ENCODE measurements at places on chromosomes 16 and 17.

DNA sequence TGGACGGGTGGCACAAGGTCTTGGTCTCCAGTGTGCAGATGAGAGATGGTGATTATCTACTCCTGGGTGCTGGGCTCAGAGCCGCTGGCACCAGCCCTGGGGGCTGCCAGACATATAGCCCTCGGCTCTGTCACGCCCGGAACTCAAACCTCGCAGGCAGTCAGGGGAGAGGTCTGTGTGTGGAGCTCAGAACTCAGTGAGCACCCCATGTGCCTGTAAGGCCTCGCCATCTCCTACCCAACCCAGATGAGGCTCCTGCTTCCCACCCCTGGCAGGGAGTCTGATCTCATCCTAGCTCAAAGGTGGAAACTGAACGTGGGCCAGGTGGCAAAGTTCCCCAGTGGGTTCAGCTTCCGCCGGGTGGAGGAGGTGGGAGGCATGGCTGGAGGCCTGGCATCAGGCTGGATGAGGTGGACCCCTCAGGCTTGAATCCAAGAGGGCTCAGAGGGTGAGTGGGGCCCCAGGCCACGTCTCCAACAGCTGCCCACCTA is 22.6 kb upstream of the NPTX1 start:
- DNase-seq: no peak

GRCh38 chr16:65876624-65877023 is 489.9 kb upstream of the CDH5 start:
- no peak for DNase-seq

DNA sequence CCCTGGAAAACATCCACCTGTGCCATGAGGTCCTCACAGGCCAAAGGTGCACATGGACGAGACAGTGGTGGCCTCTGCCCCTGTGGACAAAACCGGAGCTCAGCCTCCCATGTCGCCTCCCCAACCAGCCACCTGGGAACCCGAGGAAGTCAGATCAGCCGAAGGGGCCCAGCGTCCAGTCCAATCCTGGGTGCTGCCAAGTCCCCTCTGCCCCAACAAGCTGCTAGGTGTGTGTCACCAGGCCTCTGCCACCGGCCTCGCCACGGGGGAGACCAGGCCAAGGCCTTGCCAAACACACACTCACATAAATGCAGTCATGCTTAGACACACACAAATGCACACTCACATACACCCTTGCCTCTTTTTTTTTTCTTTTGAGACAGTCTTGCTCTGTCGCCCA is 167.8 kb downstream of the RBFOX3 start:
- DNase-seq: no peak

DNA sequence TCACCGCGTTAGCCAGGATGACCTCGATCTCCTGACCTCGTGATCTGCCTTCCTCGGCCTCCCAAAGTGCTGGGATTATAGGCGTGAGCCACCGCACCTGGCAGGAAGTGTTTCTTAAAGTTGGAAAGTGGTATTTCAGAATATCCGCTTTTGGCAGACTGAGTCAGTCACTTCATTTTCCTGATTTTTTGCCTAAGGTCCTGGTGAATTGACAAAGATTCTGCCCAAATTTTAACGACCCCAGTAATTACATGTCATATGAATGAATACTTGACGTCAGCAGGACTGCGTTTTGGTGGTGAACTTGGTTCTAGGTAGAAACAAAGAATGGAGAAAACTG is 4.5 kb upstream of the BRCA1 start:
- no peak for DNase-seq

DNA sequence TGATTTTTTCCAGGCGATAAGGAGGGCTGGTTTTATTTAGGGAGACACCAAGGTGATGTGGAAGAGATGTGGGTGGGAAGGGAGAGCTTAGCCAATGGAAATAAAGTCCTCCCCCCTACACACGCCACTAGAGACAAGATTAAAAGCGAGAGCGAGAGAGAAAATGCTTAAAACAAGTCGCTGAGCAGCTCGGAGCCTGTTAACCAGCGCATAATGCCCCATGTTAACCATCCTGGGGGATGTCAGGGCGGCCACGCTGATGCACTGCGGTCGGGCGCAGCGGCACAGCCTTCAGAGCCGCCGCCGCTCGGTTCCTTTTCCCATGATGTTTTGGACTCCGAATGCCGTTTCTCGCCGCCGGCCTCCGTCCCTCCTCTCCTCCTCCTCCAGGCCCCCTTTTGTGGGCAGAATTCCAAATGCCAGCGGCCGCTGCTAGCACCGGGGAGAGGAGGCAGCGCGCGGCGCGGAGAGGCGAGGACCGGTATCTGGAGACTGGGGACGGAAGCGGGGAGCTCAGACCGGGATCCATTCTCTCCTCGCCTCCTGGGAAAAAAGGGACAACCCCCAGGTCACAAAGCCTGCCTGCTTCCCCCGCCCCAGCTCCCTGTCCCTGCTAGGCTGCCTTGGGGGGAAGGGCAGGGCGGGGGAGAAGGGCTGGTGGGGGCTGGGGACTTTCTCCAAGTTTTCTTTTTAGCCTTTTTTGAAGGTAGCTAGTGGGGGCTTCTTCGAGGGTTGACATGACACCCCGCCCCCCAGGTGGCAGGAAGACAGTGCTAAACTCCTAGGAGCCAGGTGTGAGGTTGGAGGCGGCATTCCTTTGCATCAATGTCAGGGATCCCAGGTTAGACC is 98.1 kb upstream of the CCL2 start:
- no peak for DNase-seq

DNA sequence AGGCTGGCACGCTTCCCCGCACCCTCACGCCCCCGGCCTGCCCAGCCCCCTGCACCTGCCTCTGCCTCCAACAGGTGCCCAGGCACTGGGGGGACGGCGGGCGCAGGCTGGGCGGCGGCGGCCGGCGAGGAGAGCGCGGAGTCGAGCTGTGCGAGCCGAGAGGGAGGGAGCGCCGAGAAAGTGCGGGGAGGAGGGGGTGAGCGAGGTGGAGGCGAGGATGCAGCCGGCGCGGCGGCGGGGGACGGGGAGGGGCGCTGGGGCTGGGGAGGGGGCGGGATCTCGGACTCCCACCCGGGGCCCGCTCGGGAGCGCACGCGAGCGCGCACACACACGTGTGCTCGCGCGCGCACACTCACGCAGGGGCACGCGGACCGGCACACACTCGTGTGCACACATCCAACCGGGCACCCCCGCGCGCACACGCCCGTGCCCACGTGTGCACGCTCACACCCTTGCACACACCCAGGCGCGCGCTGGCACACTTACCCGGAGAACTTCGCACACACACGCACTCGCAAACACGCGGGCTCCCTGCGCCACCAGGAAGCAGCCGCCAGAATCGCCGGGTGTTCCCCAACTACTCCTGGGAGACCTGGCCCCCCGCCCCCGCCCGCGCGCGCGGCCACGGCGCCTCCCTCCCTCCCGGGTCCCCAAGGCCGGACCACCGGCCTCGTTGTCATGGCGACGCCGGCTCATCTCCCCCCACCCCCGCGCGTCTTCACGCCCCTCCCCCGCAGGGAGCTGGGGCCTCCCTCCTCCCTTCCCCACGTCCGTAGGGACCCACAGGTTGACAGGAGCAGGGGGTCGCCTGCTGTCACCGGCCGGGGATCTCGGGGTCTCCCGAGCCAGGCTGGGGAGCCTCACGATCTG is at the start of gene DOC2A:
Gene DOC2A (minus strand): TSS at position 184 of the 870 bp plus-strand sequence. CDS start 805 bp downstream, outside the sequence.
- DNase-seq: peak; percentile 28

DNA sequence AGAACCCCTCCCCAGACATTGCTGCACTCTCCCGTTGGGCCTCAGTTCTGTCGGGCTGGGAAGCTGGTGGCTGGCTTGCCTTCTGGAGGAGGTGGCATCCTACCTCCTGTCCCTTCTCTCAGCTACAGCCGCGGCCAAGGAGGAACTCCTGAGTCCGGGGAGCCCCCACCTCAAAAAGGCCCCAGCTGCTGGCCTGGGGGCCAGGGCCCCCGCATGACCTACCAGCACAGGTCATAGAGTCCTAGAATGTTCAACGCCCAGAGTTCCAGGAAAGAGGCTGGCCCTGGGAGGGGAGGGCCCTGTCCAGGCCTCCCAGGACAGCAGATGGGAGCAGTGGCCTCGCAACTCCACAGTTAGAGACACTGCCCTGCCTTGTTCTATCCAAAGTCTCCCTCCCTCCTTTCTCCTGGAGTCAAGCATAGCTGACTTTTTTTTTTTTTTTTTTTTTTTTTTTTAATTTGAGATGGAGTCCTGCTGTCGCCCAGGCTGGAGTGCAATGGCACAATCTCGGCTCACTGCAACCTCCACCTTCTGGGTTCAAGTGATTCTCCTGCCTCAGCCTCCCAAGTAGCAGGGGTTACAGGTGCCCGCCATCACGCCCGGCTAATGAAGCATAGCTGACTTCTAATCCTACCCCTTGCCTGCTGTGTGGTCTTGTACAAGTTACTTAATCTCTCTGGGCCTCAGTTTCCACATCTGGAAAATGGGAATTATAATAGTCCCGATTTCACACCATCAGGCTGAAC is 7.1 kb downstream of the CARHSP1 start:
- no peak for DNase-seq

- no peak for DNase-seq
These were observed 21.9 kb downstream of the NME3 start for GRCh38 chr16:1749152-1750117.

DNA sequence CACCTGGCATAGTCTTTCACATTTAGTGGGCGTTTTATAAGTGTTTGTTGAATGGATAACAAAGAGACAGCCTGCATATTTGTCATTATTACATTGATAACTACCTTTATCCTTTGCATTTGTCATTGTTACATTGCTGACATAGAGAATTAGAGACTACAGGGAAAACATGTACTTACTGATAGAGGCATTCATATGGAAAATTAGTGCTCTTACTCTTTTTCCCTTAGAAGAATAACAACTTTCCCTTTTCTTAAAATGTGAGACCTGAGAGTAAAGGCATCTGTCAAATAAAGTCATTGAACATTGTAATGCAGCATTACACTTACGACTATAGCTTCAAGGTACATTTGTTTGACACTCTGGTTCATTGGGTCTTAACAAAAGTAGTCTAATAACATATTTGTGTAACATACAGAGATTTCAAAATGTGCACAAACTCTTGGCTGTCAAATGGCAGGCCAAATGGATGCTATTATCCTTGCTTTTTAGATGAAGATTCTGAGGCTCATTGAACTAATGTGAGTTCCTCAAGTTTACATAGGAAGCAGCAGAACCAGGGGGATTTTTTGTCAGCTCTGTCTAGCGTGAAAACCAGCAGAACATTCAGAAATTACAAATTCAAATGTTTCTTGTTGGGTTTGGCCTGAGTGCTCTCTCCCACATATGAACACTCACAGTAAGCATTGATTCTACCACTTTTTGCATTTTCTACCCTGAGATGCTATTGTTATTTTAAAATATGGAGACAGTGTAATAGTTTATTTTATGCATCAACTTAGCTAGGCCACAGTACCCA is 28.5 kb downstream of the SMIM36 start:
- DNase-seq: no peak
